Airway epithelial cell (primary cell): ENCODE measurements at places on chromosomes 1 and 21. TPM values are rescaled to one million over a fixed set of nuclear protein-coding genes. Genes with fewer than 3 reads are reported as not detected.

YOD1 gene
- total RNA-seq = 3.7 and 7.1 TPM in 2 replicates

MIGA1 gene
- 5.7 and 9.2 TPM in 2 replicates for total RNA-seq

LYPD8 gene
- total RNA-seq = not detected in 2 replicates

TRIM67 gene
- total RNA-seq = not detected in 2 replicates

CDCA8 gene
- total RNA-seq = 17.1 and 22.4 TPM in 2 replicates

JUN gene
- 78.5 and 89.6 TPM in 2 replicates for total RNA-seq

S1PR1 gene
- 0.14 and 1.2 TPM in 2 replicates for total RNA-seq

ZMYND12 gene
- total RNA-seq = 0.09 and 0.99 TPM in 2 replicates

ALPL gene
- not detected in 2 replicates for total RNA-seq

PLA2G2D gene
- not detected in 2 replicates for total RNA-seq

TAF5L gene
- total RNA-seq = 12.2 and 14.1 TPM in 2 replicates
